ENCODE measurements at places on chromosomes 12 and 14.

DNA sequence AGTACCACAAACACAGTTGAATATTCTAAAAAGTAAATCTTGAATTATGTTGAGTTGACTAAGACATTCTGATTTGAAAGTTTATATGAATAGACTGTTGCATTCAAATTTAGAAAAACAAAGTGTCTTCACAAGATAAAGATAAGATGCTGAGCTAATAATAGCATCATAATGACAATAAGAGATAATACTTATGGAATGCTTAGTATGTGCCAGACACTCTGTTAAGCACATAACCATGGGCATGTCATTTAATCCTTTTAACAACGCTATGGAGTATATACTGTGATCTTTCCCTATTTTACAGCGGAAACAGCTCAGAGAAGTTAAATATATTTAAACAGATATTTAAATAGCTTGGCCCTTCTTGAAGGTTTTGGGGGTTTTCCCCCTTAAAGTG lies 163.4 kb downstream of the SRGAP1 start:
- no peak for DNase-seq

GRCh38 chr14:100303925-100304324 lies 2.3 kb downstream of the SLC25A29 start:
- DNase-seq, result no peak

DNA sequence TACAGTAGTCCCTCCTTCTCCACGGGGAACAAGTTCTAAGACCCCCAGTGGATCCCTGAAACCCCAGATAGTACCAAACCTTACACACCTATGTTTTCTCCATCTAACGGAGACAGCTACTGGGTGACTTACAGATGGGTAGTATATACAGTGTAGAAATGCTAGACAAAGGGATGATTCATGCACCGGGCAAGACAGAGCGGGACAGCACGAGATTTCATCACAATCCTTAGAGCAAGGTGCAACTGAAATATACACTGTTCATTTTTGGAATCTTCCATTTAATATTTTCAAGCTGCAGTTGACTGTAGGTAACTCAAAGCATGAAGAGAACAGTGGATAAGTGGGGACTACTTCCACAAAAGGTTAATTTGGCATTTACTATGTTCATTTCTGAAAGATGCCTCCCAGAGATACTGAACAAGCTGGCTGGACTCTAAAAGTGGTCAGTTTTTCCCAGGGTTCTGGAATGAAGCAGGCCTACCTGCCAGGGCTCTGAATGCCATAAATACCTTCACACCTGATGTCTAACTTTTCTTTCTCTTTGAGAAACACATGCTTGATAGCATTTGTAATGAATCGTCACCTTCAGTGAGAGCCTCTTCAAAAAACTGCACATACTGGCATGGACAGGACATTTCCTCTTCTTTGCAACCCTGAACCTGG lies 127.7 kb upstream of the FOXN3 start:
- DNase-seq, result no peak

GRCh38 chr12:121620333-121620891 lies 5.9 kb upstream of the ORAI1 start:
- DNase-seq, result no peak

DNA sequence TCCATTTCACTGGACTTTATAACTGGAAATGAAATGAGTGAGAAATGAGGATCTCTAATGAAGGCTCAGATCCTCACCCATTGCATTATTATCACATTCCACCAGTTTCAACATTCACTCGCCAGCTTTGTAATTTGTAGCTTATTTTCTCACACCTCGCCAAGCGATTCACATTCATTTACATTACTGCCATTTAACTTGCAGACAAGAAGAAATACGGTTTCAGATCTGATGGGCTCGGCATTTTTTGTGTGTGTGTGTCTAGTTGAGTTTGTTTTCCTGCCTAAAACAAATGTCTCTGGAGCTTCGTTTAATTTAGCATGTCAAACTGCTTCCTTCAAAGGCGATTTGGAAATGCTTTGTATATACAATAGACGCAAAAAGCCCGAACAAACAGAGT lies 132.2 kb downstream of the FLRT2 start:
- no peak for DNase-seq

GRCh38 chr12:120687578-120688289 lies 785 bp downstream of the MLEC start:
- no peak for DNase-seq

DNA sequence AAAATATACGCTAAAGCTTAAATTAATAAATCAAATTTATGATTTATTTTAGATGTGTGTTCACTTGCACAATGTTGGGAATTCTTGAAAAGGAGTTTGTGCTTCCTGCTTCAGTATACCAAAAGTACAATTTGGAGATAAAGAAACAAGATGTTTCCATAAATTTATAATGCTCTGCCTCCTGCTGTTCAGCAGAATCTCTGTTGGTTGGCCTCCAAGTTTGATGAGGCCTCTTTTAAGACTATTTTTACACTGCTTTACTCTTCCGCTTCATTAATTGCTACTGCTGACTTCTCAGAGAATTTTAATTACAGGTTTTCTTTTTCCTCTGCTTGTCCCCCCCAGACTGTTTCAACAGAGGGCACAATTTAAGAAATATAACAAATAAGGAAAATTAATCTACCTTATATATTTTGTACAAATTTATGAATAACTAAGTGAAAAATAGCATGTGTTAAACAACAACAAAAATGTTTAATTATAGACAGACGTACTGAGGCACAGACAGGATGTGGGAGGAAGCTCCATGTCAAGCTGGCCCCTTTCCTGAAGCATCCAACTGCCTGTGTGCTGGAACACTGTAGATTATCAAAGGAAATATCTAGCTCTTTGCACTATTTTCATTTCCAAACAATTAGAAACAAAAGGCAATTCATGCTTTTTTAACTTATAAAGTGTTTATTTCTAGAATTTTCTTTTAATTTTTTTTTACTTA lies 83.9 kb downstream of the PIK3C2G start:
- DNase-seq, result no peak

- no peak for DNase-seq
These were observed 202.3 kb upstream of the CDKN3 start for GRCh38 chr14:54194501-54194900.

DNA sequence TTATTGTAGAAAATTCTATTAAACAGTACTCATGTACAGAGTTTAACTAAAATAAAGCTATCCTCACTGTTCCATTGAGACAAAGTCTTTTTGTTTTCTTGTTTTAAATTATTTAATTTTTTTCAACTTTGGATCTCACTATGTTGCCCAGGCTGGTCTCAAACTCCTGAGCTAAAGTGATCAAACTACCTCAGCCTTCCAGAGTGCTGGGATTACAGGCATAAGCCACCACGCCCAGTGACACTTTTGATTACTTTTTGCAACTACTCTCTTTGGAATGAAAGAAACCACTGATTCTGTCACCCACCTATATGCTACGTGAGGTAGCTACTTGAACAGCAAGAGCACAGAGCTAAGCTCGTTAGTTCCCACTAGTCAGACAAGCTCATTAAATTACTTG lies 17.1 kb downstream of the ZFC3H1 start:
- DNase-seq, result no peak

DNA sequence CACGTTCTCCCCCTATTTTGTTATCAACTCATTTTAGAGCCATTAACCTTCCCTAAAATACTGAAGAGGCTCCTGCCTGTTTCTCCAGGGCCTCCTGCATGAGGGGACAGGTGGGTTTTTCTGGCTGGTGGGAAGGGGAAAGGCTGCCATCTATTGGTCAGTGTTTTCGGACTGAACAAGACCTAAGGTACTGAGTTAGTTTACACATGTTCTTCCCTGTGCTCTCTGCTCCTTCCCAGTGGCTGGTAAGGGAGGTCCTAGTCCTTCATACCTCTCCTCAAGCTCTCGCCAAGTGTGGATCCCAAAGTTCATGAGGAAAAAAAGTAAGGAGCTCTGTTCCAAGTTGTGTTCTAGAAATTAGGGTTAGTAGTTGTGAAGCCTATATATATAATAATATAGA lies 357.5 kb downstream of the FSCB start:
- DNase-seq, result no peak

- no peak for DNase-seq
These were observed 260.9 kb downstream of the BMP4 start for GRCh38 chr14:53695692-53696214.

GRCh38 chr14:84527706-84528105 lies 1002.2 kb upstream of the FLRT2 start:
- no peak for DNase-seq

GRCh38 chr12:96078231-96079135 lies 43.1 kb upstream of the LTA4H start:
- no peak for DNase-seq

DNA sequence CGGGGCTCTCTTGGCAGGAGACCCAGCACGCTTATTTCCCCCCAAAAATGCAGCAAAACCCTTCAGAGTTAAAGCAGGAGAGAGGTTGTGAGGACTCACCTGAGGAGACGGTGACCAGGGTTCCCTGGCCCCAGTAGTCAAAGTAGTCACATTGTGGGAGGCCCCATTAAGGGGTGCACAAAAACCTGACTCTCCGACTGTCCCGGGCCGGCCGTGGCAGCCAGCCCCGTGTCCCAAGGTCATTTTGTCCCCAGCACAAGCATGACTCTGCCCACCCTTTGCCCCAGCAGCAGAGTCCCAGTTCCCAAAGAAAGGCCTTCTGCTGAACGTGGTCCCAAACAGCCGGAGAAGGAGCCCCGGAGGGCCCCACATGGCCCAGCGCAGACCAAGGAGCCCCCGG lies 337.7 kb downstream of the TMEM121 start:
- no peak for DNase-seq

GRCh38 chr12:27400856-27401354 lies 45.6 kb upstream of the SMCO2 start:
- no peak for DNase-seq
